H1 (cell line): ENCODE measurements at places on chromosomes 3 and 15. TPM values are rescaled to one million over a fixed set of nuclear protein-coding genes. Genes with fewer than 3 reads are reported as not detected.
A peak's percentile ranks its signal among the peaks of the same experiment; 100 is the strongest.

VPS8 gene
- total RNA-seq: 38.0 and 41.0 TPM in 2 replicates

DNA sequence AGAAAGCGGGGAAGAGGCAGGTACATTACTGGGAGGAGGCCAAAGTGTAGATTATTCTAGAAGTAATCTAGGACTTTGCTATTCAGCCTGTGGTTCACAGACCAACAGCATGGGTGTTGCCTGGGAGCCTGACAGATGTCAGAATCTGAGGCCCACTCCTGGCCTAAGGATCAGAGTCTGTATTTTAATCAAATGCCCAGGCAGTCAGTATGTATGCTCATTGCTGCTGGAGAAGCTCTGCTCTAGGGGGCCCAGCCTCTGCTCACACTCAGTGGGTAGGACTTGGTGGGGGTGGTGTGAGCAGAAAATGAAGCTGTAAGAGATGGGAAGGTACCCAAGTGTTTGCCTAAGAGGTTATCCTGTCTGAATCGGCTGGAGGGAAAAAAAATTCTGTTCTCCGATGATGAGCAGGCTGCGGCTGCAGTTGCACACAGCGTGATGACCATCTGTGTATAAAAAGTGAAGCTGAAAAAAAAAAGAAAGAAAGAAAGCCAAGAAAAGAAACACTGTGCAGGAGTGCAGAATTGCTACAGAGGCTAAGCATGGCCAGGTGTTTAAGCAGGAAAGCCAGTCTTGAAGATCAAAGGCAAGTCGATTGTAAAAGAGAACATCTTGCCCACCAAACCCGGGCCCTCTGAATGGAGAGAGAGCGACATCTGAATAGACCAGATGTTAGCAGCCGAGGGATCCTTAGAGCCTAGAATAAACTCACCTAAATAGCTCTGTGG lies 65.2 kb downstream of the EIF4E3 start:
- DNase-seq: no peak
- no peaks in the 10 kb centered on the region for H3K36me3 ChIP-seq
- H3K4me3 ChIP-seq: no peak overlapping the region
- H3K4me1 ChIP-seq: no peaks in the 10 kb centered on the region
- H3K27ac ChIP-seq: no peak overlapping the region
- H3K27me3 ChIP-seq: no peaks in the 10 kb centered on the region

GRCh38 chr15:27693280-27693679 lies 405.8 kb downstream of the OCA2 start:
- no peaks in the 10 kb centered on the region for H3K36me3 ChIP-seq
- H3K4me3 ChIP-seq: no peak overlapping the region
- H3K4me1 ChIP-seq: 0 out of 2 replicates have a peak, but pooled peaks cover 2% of the 10 kb centered on the region
- DNase-seq: no peak
- no peak overlapping the region for H3K27ac ChIP-seq

GRCh38 chr15:38526158-38526557 lies 38.5 kb downstream of the RASGRP1 start:
- H3K4me3 ChIP-seq: no peak overlapping the region
- DNase-seq: no peak

DNA sequence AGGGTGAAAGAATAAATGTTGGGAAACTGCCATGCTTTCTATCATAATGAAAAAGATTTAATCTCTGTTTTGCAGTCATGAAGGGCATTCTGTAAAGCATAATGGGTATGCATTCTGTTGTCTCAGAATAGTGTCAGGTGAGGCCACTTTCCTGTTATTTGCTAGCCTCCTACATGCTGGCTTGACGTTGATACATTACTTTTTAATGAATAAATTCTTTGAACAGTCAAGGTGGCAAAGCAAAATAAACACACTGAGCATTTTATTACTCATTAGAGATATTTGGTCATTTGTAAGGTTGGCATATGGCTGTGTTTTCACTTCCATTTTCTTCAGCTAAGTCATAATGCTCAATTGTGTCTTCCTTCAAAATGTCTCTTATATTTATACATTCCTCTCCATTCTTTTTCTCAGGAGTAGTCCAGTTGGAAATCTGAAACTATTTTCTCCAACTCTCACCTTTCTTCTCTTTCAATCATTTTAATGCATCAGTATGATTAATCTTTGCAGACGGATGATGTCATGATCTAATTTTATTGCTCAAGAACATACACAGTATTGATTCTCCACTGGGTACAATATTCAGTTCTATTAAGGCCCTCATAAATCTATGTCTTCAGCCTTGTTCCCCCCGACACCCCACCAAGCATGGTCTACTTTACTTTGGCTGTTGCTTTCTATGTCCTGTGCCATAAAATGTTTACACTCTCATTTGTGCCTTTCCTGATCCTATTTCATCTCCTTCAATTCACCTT lies 290.7 kb downstream of the GBE1 start:
- H3K4me3 ChIP-seq: no peak overlapping the region
- H3K36me3 ChIP-seq: no peaks in the 10 kb centered on the region
- H3K27ac ChIP-seq: no peak overlapping the region
- H3K27me3 ChIP-seq: no peaks in the 10 kb centered on the region
- no peak for DNase-seq
- H3K4me1 ChIP-seq: peaks cover 3% of the 10 kb centered on the region

- H3K27ac ChIP-seq: no peak overlapping the region; the same call in 1 of the 2 replicates
- peak; percentile 44 for DNase-seq
- no peak overlapping the region for H3K4me3 ChIP-seq
- no peaks in the 10 kb centered on the region for H3K4me1 ChIP-seq
- peaks cover 11% of the 10 kb centered on the region for H3K36me3 ChIP-seq
These were observed 147.5 kb downstream of the STT3B start for GRCh38 chr3:31680072-31680870.

DNA sequence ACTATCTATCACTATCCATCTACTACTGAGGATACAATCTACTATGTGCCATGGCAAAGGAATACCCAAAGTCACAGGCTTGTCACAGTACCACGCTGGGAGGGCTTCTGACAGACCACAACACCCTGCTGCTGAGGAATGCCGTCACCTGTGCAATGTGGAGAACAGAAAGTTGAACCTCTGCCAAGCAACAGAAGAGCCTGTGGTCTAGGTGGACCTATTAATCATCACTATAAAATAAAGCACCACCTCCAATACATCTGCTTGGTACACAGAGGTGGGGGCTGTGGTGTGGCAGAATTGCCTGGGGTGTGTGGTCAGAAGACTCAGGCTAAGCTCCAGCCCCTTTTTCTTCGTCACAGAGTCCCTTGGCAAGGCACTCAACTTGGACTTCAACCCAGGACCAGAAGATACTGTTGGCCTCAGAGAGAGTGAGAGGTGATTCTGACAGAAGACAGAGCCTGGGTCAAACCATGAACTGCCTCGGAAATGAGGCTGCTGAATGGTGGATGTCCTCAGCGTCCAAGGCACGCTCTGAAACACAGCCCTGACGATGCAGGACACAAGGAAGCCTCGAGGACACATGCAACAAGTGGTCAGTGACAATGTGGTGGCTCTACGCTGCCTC lies 189.4 kb upstream of the CHRNA7 start:
- no peak overlapping the region for H3K27ac ChIP-seq
- no peaks in the 10 kb centered on the region for H3K4me1 ChIP-seq
- no peaks in the 10 kb centered on the region for H3K27me3 ChIP-seq
- DNase-seq: no peak
- no peaks in the 10 kb centered on the region for H3K36me3 ChIP-seq

IL17RE gene
- total RNA-seq: 4.4 and 4.9 TPM in 2 replicates

GRCh38 chr3:66362541-66362941 lies 138.3 kb downstream of the LRIG1 start:
- no peak for DNase-seq
- H3K4me3 ChIP-seq: no peak overlapping the region
- H3K27me3 ChIP-seq: no peaks in the 10 kb centered on the region
